NCI-H2171 treated with DMSO at 0.1 percent for 48 hours (cell line): ENCODE measurements at places on chromosomes 7 and 10.

- no peak for DNase-seq
Measured at GRCh38 chr7:50808282-50808888, 25.7 kb upstream of the GRB10 start.

- no peak for DNase-seq
Measured at GRCh38 chr7:142956951-142957623, 5.1 kb downstream of the KEL start.

DNA sequence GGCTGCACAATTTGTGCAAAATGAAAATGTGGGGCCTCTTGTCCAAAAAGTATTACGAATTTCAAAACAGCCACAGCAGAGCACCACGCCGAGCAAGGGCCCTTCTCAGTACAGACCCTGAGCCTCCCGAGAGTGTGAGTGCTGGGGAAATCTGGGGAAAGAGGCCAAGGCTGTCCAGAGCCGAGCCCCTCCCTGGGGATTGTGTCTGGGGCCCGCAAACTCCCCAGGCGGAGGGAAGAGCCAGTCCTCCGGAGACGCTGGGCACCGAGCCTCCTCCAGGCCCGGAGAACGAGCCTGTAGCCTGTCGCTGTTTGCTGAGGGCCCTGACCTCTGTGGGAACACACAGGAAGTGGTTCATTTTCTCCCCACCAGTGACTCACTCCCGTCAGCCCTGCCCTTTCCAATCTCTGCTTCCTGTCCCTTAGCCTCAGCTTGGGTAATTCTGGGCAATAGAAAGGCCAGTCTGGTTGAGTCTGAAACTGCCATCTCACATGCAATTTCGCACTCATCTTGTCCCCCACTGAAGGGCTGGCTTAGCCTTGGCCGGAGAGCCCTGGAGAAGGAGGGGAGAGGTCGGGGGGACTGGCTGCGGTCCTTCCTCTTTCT is 19.5 kb upstream of the GNA12 start:
- DNase-seq, result no peak

DNA sequence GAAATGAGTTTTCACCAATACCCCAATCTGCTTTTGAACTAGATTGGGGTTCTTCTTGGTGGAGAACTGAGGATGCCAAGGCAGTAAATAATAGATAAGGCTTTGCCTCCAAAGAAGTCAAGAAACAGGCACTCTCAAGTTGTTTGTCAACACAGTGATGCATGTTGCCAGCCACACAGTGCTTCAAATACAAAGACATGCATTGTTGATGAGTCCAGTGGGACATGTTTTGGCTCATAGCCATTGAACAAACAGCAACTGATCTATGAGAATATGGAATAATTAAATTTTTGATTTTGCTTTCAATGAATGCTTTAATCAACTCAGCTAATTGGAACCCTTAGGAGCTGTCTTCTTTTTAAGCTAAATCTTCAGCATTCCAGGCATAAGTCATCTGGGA is 346.4 kb downstream of the THSD7A start:
- no peak for DNase-seq

DNA sequence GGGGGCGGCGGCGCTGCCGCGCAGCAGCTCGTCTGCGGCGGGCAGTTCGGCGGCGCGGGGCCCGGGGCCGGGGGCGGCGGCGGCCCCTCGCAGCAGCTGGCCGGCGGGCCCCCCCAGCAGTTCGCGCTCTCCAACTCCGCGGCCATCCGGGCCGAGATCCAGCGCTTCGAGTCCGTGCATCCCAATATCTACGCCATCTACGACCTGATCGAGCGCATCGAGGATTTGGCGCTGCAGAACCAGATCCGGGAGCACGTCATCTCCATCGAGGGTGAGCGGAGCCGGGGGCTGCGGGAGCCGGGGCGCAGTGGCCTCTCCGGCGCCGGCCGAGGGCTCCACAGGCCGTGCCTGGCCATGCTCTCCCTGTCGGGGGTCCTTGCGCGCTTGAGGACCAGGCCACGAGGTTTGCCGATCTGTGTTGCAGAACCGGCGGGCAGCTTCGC is 548 bp downstream of the AGAP3 start:
- DNase-seq, result peak; percentile 26

DNA sequence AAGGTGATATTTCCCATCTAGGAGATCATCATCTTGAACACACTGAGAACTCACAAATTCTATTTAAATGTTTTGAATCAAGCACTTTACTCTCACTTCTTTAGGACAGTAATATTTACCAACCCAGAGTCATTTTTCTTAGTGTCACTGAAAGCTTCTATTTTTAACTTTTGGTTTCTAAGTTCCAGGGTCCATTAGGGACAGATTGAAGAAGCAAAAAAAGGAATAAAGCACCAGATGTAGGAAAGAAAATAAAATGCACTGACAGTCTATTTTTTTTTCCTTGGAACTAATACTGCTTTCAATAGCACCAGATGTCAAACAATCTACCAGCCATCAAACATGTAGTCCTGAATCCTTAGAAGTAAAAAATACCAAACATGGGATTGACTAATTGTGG is 526.7 kb upstream of the LRRN3 start:
- peak; percentile 74 for DNase-seq

DNA sequence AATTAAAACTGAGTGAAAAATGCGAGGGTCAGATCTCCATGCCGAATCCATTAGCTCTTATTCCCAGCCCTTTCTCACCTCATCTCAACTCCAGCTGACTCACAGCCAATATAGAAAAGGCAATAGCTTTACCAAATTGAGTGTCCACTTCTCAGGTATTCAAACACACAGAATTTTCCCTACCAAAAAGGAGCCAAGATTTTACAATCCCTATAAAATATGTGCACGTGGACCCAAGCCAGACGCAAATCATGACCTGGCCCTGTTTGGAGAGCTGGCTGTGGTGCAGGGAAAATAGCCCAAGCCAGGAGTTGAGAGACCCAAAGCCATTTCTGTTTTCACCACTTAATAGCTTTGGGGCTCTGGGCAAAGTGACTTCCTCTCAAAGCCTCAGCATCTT is 379.7 kb upstream of the AUTS2 start:
- no peak for DNase-seq
